HuH-7 (cell line): ENCODE measurements at places on chromosomes 7 and 10.

DNA sequence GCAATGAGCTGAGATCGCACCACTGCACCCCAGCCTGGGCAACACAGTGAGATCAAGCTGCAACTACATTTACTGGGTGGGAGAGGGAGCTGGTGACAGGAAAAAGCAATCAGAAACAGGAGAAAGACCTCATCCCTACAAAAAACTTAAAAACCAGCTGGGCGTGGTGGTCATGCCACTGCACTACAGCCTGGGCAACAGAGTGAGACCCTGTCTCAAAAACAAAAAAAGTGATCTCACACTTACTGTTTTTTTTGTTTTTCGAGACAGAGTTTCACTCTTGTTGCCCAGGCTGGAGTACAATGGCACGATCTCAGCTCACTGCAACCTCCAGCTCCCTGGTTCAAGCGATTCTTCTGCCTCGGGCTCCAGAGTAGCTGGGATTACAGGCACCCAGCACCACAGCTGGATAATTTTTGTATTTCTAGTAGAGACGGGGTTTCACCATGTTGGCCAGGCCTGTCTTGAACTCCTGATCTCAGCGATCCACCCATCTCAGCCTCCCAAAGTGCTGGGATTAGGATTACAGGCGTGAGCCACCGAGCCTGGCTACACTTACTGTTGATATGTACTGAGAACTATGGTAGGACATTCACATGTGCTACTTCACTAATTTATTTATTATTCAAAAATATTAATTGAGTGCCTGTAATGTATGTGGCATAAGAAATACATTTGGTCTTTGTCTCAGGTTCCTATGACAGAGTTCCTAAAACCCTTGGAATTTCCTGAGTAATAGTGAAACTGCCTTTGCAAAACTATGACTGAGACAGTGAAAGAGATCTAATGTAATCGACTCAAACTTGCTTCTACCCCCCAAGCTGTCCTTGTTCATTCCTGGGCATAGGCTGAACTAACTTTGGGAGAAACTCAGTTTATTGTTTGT is 27.7 kb upstream of the NRBF2 start:
- no peak for DNase-seq

- DNase-seq: no peak
Measured at GRCh38 chr7:77327932-77328628, 88.1 kb downstream of the GSAP start.

- DNase-seq: no peak
Measured at GRCh38 chr7:74262639-74263398, 8.6 kb upstream of the RFC2 start.

GRCh38 chr10:124921261-124921660 is 20.7 kb upstream of the ZRANB1 start:
- no peak for DNase-seq

- DNase-seq: no peak
Measured at GRCh38 chr10:28291881-28292297, 11.0 kb downstream of the MPP7 start.

DNA sequence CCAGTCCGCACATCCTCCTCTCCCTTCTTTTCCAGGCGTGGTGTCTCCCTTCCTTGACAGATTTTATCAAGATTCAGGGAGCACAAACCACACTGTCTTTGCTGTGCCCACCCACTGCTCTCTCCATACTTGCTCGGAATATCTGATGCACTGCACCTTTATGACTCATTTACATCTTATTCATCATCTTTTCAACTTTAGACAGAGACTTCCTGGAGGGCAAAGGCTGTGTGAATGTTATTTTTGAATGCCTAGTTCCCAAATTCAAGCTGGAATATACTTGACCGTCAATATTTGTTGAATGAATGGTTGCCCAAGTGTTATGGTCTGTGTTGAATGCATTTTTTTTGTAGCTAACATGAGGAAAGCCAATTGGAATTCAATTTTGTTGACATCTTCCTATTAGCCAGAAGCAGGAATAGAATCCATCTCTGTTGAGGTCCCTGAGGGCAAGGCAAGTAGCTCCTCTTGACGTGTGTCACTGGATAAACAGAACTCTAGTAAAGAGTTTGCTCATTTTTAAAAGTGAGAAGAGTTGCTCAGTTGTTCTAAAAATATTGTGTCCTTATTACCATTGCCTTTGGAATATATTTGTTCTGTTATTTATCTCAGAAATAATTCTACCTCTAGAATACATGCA is 95.0 kb downstream of the KLF6 start:
- no peak for DNase-seq

DNA sequence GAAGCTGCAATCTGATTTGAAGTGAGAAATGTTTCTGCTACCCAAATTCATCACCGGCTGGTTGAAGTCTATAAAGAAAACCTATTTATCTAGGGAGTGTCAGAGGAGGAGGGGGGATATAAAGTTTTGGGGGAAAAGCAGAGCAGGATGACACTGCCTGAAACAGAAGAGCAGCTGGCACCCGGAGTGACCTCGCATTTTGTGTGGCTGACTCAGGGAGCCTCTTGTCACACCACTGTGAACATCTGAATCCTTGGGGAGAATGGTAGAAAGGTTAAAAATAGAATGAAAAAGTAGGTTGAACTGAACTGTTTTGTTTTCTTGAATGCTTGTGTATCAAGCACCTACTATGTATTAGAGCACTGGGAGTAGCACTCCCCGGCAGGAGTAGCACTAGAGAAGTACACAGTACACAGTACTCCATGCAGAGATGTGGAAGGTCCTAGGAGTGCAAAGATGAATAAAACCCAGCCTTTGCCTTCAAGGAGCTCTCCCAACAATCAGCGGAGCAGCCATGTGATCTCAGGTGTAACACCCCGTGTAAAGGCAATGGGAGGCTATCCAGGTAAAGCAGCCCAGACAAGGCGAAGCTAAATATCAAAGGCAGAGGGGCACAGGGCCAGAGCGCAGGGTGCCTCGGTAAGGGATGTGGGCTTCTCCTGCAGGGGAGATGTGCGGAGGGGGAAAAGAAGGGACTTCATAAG is 13.5 kb downstream of the CRTAC1 start:
- DNase-seq: no peak

DNA sequence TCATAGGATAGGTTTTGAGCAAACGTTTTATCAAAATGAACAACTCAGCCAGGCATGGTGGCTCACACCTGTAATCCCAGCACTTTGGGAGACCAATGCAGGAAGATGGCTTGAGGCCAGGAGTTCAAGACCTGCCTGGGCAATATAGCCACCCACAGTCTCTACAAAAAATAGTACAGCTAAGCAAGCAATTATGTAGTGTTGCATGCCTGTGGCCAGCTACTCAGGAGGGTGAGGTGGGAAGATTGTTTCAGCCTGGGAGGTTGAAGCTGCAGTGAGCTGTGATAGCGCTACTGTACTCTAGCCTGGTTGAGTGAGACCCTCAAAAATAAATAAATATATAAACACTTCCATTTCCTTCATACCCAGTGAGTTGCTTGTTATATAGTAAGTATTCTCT is 67.1 kb downstream of the LSMEM1 start:
- DNase-seq: no peak

GRCh38 chr7:30412782-30413504 is 65.6 kb downstream of the NOD1 start:
- peak; percentile 35 for DNase-seq

GRCh38 chr10:77661674-77662073 is 24.1 kb upstream of the KCNMA1 start:
- DNase-seq: no peak

DNA sequence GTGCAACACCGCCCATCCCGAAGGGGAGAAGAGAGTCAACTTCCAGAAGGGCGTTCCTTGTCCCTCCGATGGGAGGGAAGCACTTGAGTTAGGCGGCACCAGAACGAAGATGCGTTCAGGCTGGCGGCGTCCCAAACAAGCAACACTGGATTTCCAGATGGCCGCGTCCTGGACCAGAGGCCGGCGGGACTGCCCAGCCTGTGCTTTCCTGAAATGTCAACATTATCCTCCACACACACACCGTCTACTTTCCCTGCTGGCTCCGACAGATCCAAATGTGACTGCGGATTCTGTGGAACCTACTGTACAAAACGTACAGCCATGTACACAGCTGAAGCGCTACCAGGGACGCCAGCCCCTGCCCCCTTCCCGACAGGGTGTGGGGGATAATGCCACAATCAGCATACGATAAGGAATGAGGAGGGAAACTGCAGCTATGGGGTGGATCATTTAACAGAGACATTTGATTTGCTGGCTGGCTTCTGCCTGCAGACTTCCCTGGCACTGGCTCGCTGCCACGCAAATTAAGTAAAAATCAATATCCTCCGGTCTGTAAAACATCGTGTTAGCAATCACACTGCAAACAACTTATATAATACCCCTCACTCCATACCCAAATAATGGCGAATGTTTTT is 82.1 kb downstream of the ZRANB1 start:
- DNase-seq: peak; percentile 55

DNA sequence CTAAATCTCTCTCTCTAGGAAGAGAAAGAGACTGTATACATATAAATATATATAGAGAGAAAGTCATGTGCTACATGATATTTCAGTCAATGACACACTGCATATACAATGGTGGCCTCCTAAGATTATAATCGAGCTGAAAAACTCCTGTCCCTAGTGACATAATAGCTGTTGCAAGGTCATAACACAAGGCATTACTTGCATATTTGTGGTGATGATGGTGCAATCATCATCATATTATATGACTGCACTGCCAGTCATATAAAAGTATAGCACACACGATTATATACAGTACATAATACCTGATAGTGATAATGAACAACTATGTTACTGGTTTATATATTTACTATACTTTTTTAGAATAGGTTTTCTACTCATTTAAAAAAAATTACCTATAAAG is 316.7 kb downstream of the FGFR2 start:
- DNase-seq: no peak

DNA sequence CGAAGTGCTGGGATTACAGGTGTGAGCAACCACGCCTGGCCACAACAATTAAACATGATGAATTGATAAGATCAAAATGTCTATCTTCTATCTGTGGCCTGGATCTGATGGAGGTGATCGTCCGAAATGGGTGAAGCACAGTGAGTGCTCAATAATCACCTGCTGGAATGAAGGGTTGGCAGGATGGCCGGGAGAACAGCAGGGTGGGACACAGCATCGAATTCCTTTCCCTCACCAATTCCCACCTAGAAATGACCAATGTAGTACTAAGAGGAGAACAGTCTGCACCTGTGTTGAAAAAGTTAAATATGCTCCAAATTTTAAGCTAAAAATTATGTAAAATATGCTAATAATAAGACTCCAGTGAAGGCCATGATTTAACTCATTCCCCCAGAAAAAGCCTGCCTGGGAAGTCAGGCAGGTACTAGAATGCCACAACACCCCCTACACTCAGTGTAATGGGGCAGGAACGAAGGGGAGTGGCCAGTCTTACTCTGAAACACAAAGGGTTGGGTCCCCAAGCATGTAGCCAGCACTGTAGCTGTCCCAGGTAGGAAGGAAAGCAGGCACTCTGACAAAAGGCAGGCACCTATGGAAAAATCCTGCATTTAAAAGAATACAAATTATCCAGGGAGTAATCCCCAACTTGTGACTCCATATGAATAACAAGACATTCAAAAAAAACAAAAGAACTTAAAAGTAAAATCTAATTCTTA is 110.3 kb downstream of the VPS41 start:
- DNase-seq: no peak

DNA sequence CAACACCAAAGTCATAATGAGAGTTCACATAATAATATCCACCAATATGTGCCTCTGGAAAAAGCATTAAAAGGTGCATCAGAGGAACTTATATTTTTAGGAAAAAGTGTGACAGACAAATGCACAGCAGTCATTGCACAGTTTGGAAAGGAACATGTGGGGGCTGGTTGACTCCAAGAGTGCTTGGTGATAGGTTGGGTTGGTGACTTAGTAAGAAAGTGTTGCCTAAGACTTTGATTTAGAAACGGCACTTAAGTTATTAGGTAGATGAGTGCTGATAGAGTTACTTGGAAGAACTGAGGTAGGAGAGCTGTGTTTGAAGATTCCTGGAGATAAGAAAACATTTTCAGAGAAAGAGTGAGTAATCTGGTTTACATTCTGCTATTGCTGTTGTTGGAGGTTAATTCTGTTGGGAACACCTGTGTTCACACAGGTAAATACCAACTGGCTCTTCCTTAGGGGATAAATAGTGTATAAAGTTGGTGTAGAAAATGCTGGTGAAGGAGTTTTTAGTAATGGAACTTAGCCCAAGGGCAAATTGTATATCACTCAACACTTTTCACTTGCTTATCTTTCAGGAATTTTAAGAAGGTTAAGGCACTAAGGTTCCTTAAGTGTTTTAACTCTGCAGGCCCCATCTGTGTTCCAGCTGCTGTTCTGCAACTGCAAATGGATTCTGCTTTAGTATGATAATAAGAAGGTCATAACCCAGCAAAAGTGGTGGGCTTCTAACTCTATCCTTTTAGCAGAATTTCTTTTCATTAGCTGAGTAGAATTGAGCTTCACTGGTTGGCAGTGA is 196.1 kb downstream of the NSUN6 start:
- no peak for DNase-seq

DNA sequence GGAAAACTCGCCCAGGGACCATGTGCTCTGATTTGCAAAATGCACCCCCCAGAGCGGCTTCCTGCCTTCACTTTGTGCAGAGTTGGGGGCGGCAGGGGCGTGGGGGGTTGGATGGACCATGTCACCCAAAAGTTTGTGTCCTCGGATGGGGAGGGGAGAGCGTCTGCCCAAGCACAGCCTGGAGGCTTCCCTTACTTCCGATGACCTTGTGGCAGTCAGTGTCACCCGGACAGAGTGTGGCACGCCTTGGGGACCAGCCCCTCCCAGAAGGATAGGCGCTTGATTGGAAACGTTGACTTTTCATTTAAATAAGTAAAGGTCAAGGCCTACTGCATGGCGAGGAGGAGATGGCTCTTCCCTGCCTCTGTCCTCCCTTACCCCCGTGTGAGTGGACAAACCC is 71.6 kb downstream of the LHPP start:
- DNase-seq: no peak

DNA sequence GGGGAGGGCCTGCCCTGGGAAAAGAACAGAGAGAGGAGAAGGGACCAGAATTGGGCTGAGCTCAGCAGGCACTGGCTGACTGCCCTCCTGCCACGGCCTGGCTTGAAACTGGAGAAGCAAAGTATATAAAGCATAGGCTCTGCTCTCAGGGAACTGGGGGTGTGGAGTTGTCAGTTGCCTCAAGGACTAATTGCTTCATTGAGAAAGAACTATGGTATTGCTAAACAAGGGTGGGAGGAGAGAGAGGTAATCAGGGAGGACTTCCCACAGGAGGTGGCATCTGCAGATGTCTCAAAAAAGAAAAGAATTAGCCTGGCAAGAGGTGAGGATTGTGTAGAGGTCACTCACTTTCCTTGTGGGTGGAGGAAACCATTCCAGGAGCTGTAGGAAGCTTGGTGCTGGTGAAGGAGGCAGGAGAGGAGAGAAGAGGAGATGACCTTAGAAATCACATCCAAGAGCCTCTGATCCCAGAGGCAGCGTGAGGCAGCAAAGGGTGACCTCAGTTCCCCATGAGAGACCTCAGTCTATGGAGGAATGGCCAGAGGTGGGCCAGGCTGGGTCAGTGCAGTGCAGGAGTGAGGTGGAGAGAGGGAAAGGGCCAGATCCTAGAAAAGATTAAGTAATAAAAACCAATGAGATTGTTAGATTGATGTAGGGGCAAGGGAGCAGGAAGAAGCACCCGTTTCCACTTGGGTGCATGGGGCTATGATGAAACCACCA is 2.4 kb downstream of the PILRB start:
- no peak for DNase-seq

GRCh38 chr7:41792120-41792519 is 89.2 kb upstream of the INHBA start:
- no peak for DNase-seq

GRCh38 chr10:132836832-132837540 is 51.0 kb upstream of the NKX6-2 start:
- DNase-seq: peak; percentile 87
